ENCODE measurements at places on chromosomes 4 and X.

- DNase-seq = no peak
These were observed 610.5 kb upstream of the TECRL start for GRCh38 chr4:65019775-65020174.

DNA sequence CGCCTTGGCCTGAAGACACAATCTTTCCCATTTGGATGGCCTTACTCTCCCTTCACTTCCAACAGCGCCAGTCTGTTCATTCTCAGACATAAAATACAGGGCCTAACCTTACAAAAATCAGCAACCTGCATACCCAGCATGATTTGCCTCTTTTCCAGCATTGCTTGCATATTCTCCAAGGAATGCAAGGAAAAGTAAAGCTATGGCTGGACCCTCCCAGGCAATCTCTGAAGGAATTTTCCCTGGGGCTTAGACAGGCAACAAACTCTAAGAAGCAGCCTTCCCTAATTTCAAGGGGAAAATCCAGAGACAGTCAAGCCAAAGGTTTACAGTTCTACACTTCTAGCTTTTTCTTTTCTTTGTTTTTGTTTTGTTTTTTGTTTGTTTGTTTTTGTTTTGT lies 3.6 kb downstream of the DCTD start:
- no peak for DNase-seq

DNA sequence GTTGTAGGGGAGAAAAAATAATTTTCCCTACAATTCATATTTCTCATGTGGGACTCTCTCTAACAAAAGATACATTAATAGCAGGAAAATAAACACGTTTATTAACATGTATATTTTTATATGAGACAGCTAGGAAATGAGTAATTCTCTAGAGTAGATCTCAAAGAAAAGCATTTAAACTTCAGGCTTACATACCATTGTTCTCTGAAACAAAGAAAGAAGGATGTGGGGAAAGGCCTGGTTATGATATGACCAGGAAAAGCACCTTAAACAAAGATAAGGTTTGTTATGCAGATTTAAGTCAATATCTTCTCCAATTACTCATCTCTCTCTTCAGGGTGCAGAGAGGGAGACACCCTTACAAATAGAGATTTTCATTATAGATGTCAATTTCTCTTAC lies 131.3 kb downstream of the SLC7A11 start:
- no peak for DNase-seq

- DNase-seq = no peak
These were observed 14.2 kb upstream of the CCDC149 start for GRCh38 chr4:24927049-24927448.

- no peak for DNase-seq
These were observed 27.6 kb upstream of the SERTM2 start for GRCh38 chrX:111483881-111484280.

DNA sequence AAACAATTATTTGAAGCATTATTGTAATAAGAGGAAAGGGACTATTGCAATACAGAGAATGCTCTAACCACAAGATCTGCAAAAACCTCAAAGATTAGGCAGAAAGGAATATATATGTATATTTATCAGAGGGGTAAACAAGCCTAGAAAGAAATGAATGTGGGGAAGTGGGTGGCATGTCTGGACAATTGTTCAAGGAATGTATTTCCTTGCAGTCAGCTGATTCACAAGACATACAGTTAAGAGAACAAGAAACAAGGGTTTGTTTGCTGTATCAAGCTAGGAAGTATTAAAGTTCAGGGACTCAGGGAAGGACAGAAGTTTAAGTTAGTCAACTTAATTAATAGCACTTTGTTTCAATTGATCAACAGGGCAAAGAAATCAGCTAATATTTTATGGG lies 514.7 kb downstream of the CENPC start:
- no peak for DNase-seq

DNA sequence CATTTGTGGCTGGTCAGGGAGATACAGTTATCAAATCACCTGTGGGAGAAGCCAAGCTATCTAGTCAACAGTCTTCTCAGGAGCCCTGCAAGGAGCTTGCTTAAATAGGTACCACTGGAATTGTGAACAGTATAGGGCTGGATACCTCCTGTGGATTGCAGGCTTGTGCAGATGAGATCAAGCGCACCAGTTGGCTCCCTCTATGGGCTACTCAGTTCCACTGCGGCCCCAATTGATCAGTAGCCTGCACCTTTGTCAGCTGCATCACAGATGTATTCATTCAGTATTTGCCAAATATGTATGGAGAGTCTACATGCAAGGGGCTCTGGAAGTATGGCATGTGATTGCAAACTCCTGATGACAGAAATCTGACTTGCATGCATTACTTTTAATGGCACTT lies 28.6 kb downstream of the TEX13A start:
- no peak for DNase-seq

DNA sequence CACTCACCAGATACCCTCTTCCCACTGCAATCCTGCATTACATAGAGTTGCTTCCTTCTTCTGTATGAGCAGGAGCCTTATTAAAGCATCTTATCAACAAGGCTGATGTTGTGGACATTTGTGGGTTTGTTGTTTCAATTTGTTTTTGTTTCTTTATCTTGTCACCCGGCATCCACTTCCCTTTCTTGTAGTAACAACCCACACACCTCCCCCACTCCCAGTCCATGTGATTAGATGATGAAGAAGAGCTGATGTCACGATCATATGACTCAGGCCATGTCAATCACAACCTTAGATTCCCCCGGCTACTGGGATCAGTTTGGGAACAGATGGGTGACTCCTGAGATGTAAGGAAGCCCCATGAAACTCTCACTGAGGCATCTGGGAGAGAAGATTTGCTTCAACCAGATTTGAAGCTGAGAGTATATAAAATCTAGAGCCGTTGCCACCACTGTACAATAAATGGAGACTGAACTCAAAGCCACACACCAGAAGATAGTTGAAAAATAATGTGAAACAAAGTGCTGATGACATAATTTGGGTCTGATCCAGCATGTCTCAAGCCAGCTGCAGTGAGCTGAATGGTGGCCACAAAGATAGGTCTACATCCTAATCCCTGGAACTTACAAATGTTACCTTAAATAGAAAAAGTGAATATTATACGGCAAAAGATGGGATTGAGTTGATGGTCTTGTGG lies 34.1 kb upstream of the SRD5A3 start:
- no peak for DNase-seq
